Muscle of back (tissue), 13 donors: ENCODE measurements at places on chromosomes 16 and 17. TPM values are rescaled to one million over a fixed set of nuclear protein-coding genes. Genes with fewer than 3 reads are reported as not detected.
A peak's percentile ranks its signal among the peaks of the same experiment; 100 is the strongest.

Gene GRAP
- 1.5 TPM for polyA plus RNA-seq

DNA sequence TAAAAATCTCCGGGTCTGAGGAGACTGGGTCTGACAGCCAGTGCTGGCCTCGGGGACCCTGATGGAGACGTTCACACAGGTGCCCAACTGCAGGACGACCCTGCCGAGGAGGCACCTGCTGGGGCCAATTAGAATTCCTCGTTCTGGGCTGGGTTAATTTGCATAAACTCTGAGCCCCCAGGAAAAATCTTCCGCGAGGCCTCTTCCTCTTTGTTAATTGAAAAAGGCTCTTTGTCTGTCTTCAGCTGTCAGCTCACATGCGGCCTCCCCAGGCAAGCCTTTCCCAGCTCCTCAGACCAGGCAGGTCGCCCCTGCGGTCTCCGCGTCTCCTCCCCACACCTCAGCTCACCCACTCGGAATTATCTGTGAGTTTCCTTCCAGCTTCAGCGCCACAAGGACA is 400.2 kb downstream of the SEC14L1 start:
- DNase-seq: no peak

- no peak for DNase-seq
Measured at GRCh38 chr17:3026125-3026855, 37.1 kb downstream of the OR1D5 start.

DNA sequence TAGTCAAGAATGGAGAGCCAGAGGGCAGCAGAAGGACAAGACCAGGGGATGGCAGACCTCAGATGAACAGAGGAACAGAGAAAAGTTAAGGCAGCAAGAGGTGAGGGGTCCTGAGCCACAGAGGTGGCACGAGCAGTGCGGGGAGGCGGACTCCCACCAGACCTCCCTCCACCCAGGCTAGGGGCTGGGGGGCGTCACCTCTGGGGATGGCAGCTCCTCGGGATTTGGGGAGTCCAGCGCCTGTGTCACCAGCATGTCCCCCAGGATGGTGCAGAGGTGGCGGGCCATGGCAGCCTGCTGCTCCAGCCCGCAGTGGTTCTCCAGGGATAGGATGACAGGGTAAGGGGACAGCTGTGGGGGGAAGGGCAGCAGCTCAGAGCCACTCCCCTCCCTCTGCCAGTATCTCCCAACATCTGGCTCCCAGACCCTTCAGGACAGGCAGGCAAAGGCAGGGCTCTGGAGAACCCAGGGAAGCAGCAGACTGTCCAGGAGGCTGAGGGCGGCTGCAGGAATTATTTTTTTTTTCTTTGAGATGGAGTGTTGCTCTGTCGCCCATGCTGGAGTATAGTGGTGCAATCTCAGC is 15.8 kb downstream of the PLCD3 start:
- no peak for DNase-seq

DNA sequence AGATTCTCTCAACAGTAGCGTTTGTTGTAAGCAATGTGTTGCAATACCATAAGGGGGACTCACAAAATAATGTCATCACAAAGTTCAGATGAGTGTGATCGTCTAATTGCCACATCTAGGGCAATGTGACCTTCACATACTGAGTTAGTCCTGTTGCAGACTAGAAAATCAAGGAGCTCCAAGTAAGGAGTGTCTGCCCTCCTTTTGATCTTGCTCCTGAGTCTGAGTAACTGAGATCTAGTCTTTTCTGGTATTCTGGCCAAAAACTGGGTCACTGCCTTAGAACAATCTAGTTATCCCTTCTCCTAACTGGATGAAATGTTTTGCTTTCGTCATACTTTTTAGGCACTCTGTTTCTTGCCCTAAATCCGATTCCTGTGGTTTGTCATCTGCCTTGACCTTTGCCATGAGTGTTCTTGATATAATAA is 712.1 kb downstream of the CDH11 start:
- DNase-seq: no peak

Gene GINS2
- 12.1 TPM for polyA plus RNA-seq

- no peak for DNase-seq
Measured at GRCh38 chr16:10078541-10078949, 103.7 kb downstream of the GRIN2A start.

DNA sequence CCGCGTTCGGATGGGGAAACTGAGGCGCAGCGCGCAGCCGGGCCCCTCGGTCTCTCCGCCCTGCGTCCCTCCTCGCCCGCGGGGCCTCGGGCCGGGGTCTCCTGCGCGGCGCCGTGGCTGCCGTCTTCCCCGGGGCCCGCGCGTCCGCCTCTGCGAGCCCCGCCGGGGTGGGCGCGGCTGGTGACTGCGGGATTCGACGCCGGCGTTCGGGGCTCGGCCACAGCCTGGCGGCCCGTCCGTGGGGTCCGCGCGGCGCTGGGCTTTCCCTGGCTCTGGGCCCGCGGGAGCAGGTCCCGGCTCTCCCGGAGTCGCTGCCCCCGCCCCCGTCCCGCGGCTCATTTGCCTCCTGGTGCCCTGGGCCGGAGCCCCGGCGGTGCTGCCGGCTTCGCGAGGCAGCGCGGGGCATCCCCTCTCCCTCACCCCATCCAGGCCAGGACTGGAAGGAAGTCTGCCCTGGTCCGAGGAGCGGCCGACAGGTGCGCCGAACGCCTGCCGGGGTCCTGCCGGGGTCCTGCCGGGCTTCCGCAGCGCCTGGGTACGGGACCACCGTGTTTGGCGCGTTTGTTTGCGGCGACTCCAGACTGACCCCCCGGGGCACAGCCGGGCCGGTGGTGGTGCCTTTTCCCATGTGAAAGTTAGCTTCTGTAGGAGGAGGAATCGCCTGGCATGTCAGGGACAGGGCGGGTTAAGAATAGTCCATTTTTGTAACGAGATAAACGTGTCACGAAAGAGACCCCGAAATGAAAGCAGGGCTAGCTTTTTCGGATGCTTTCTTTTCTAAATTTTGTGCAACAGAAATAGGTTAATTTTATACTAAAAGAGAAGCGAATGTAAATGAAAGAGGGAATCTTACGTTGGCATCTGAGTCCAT is 671 bp downstream of the CHMP6 start:
- DNase-seq: no peak

DNA sequence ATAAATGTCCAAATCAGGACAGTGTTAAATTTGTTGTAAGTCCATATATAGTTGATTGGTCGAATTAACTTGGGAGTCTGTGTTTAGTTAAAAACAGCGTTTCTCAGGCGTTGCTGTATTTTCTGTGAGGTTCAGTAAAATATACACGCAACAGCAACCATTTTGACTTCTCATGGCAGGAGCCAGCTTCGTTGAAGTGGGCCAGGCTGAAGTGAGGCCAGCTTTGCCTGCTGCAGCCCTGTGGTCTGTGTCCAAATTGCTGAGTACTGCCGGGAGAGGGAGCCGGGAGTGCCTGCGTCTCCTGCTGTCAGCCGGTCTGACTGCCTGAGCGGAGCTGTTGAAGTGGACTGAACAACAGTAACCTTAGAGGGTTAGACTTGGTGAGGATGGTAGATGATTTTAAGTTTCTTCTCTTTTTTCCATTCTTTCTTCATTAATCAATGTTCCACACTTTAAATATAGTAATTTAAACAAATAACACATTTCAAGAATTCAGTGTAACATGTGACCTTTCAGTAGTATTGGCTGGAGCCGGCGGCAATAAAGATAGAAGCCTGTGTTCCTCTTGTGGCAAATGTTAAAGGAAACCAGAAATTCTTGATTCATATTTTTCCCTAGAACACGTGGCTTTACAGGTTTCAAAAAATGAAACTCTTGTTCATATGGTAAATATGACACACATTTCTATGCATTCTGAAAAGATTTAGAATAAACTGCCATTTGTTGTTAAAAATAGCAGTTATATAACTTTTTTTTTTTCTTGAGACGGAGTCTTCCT is 37.0 kb upstream of the ZNF750 start:
- DNase-seq: no peak

DNA sequence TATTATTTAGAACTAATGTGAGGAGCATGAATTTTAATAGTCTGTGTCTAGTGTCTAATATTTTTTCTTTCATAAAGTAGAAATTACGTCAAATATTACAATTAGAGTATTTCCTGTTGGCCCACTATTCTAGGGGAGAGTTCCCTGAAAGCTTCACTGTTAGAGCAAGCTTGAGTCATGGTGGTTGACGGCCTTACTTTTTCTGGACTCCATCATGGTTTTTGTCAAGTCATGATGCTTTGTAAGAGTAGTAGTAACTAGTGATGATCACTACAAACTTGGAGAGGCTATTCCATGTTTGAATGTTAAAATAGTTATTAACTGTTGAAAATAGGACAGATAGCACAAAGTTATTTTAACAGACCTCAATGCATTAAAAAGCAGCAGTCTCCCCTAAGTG is 1.7 kb downstream of the PSMD11 start:
- no peak for DNase-seq

DNA sequence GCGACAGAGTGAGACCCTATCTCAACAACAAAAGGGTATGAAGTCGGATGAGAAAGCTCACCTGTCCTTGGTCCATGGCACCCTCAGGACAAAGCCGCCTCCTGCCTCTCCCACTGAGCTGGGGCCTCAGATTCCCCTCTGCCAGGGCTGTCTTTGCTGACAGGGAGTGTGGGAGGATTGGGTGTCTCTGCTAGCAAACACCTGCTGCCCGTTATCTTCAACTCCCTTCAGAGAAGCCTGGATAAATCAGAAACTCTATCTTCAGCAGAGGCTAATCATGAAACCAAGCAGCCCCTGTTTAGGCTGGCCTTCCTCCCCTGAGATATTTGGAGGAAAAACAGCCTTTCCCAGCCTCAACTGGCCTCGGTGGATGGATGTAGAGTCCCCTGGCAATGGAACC is 36.3 kb upstream of the CDH1 start:
- DNase-seq: no peak

- DNase-seq: peak; percentile 62
Measured at GRCh38 chr17:29292071-29292991, 1.6 kb downstream of the NUFIP2 start.

GRCh38 chr17:35023538-35023937 is 40.0 kb downstream of the RFFL start:
- no peak for DNase-seq

DNA sequence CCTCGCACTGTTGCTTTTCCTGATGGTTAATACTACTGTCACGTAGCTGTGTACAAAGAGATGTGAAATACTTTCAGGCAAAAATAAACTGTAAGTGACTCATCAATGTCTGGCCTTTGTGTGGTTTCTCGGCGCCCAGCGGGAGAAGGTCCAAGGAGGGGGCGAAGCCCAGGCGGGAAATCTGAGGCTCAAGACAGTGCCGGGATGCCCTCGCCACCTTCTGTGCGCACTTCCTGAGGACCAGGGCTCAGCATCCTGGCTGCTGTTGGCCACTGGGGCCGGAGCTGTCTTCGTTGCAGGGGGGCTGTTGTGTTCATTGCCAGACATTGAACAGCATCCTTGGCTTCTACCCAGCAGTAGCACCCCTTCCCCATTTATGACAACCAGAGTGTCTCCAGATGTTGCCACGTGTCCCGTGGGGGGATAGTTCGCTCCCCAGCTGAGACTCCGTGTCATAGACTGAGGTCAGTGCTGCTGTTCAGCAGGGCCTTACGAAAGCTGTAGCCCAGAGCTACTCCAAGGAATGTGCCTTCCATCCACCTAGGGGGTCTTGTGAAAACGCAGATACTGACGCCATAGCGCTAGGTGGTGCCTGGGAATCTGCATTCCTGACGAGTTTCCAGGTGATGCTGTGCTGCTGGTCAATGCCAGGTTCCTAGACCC is 67.3 kb upstream of the PLCG2 start:
- no peak for DNase-seq

- no peak for DNase-seq
Measured at GRCh38 chr17:21474815-21475214, 98.7 kb downstream of the KCNJ12 start.
